ENCODE measurements at places on chromosomes 1 and 21.

- DNase-seq: peak; percentile 6
Observed at GRCh38 chr21:26405735-26406361, 167.2 kb downstream of the CYYR1 start.

- DNase-seq: no peak
Observed at GRCh38 chr1:155864393-155864792, 5.0 kb downstream of the SYT11 start.

DNA sequence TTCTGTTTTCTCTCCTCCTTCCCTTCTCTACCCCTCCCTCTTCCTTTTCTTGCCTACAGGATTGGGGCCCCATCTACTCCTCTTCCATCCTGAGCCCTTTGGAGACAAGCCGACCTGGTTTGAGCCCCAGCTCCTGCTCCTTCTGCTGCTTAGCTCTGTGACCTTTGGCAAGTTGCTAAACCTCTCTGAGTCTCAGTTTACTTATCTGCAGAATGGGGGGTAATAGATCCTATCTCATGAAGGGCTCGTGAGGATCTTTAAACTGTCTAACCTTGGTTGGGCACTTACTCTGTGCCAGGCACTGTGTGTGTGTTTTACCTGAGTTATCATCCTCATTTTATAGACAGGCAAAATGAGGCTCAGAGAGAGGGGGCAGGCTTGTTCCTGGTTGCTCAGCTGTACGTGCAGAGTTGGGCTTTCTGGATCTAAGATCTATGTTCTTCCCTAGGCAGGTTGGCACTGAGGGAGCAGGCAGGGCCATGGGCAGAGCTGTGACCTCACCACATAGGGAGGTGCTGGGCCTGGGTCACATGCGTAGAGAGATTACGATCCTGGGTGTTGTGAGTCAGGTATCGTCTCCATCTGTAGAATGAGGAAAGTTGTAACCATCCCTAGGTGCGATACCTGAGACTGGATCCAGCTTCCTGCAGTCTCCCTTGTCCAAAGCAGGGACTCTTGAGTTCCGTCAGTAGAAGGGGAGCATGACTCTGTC is 58.5 kb downstream of the FOXO6 start:
- no peak for DNase-seq

DNA sequence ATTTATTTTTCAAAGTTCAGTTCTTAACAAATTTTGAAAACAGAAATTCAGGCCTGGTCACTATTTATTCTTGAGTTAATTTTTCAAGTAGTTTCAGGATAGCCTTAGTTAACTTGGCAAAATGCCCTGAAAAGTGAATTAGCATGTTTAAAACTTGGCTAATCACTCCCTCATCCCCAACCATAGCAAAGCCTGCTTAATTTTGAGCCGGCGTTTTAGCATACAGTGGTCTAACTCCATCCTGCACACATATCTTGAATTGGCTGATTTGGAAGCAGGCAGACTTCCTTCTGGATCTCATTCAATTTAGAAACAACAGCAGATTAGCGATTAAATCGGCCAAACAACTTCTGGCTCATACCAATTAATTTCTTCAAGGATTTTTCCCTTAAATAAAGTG is 439.2 kb downstream of the PTBP2 start:
- DNase-seq: no peak

DNA sequence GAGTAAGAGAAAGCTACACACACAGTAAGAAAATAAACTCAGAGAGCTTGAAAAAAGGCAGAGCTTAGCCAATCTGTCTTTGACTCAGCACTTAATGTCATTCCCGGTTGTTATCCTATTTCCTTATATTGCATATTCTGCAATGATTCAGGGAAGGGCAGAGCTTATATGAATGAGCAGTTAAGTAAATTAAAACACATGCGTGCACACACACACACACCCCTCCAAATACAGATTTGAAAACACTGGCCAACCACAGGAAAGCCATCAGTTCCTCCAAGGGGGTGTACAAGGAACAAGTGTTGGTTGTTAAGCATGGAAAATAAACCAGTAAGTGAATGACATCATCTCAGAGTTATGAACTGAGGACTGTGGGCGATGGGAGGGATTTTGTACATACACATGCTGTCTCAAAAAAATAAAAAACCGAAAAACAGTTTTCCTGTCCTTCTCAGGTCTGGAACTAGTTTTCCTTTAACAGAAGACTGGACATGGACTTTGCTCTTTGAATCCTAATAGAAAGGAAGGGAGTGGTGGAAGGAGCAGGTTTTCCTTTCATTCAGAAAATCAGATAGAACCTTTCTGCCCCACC is 1.0 kb downstream of the IQGAP3 start:
- no peak for DNase-seq

DNA sequence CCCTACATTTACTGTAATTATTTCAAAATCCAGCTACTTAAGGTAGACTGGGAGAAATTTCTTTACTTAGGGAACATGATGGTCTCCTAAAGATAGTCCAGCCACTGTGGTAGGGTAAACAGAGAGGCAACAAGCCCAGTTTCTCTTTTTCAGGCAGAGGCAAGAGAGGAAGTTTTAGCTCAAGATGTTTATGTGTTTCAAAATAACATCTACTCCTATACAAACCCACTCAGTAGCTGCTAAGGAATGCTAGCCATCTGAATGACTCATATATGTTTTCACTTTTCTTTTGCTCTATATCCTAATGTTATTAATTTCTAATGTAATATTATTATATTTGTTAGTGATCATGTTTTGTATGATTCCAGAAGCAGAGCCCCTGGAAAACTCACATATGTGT is 856.6 kb downstream of the PLA2G4A start:
- no peak for DNase-seq

- no peak for DNase-seq
Observed at GRCh38 chr21:44903050-44903685, 17.5 kb downstream of the ITGB2 start.

DNA sequence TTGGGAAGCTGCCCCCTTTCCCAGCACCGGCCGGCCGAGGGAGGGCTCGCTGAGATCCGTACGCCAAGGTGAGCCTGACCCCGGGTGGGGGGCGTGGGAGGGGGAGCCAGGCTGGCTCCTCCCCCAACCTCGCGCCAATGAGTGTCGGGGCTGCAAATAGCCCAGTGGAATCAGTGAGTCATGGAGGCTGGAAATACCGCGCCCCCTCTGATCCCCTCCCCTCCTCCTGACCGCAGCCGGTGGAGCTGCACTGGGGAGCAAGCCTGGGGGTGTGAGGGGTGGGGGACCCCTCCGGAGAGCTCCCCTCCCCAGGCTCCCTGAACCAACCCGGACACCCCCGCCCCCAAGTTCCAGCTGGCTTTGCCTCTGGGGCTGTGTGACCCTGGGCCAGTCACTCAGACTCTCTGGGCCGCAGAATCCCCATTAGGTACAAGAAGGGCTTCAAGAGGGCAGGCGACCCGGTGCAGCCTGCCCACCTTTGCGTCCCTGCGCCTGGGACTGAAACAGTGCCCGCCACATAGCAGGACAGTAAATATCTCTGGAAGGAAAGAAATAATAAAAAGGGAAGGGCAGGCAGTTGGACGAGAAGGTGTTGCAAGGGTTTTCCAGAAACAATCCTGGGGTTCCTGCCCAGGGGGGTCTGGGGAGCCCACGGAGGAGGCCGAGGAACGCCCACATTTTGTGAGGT is 4.5 kb downstream of the HSPB7 start:
- peak; percentile 50 for DNase-seq

- DNase-seq: no peak
Observed at GRCh38 chr1:6899621-6900020, 114.4 kb downstream of the CAMTA1 start.

- no peak for DNase-seq
Observed at GRCh38 chr1:39969531-39970270, 14.8 kb downstream of the MFSD2A start.

DNA sequence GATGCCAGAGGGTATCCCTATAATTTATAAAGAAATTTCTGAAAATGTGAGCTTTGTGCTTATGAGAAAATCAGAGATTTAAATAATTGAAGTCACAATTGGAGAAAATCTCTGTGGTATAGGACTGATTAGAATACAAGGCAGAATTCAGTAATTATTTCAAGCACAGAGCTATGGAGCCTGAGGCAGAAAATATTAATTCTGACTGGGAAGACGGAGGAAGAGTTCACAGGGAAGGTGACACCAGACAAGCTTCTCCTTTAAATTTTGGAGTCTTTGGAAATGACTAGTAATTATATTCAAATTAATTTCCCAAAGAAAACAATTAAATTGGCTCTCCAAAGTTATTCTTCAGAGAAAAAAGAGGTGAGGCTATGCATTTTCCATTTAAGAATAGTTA is 121.5 kb downstream of the CHRM3 start:
- no peak for DNase-seq

- no peak for DNase-seq
Observed at GRCh38 chr1:165823552-165824268, 3.7 kb upstream of the UCK2 start.

DNA sequence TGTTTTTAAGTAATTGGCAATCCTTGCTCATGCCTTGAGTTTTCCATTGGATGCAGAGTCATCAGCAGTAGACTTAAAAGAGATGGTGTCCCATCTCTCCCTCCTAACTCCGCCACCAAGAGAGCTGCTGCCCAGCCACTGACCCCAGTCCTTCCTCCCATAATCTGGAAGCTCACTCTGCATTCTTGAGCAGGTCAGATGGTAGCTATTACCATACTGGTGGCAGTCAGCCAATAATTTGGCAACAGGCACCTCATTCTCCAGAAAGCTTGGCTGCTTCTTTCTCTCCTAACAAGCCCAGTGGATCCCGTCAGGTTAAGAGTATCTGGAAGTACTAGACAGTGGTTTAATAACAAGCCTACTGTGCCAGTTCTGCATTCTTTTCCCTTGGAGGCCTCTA is 272.1 kb downstream of the ZNF648 start:
- DNase-seq: no peak

GRCh38 chr1:227944931-227945890 is 2.5 kb downstream of the WNT9A start:
- no peak for DNase-seq

- peak; percentile 31 for DNase-seq
Observed at GRCh38 chr21:37006486-37007291, at the start of gene RIPPLY3. RIPPLY3 (plus strand) TSS chr21:37006702; CDS start chr21:37006773, 71 bp downstream.
